ENCODE measurements at places on chromosomes 6 and 20.

- no peak for DNase-seq
Measured at GRCh38 chr6:129491436-129491835, 218.5 kb downstream of the ARHGAP18 start.

- no peak for DNase-seq
Measured at GRCh38 chr6:118905851-118906250, 11.9 kb downstream of the ASF1A start.

GRCh38 chr20:62029296-62029695, 36.4 kb downstream of the TAF4 start:
- no peak for DNase-seq

DNA sequence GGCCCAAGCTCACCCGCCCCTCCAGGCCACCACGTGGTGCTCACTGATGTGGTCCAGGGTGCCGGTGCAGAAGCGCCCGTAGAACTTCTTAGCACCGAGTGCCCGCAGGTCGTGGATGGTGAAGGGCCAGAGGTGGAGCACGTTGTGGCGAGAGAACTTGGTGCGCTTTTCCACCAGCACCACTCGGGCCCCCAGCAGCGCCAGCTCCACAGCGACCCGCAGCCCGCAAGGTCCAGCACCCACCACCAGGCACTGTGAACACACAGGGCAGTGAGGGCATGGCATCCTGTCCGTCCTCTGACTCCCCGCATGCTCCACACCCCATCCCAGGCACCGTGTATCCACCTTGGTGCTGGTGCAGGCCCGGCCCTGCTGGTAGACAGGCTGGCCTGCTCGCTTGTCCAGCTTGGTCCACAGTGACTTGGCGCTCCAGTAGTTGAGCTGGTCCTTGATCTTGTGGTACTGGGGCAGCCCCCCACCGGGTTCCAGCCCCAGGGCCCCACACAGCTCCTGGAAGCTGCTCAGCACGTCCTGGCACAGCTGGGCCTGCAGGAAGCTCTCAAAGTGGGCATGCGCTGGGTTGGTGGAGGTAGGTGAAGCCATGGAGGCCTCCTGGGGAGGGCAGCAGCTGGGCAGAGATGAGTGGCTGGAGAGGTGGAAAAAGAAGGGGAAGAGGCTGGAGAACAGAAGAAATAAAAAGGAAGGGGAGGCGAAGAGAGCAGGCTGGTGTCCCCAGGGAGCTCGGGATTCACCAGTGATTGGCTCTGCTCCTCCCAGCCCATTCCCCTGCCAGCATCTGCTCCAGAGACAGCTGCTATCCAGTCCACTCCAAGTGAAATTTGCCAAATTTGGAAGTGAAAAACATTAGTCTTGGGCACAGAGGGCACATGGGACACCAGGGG, 1.7 kb downstream of the MICAL1 start:
- DNase-seq, result no peak

- DNase-seq, result no peak
Measured at GRCh38 chr6:125656287-125656870, 93.1 kb upstream of the HEY2 start.

All from activated T-cell treated with anti-CD3 and anti-CD28 coated beads, Interleukin-2, amount 50 U/mL, for 72 hours (primary cell).